ENCODE measurements at places on chromosomes 1 and 21. TPM values are rescaled to one million over a fixed set of nuclear protein-coding genes. Genes with fewer than 3 reads are reported as not detected.

The TMPRSS15 gene
- total RNA-seq, result not detected

DNA sequence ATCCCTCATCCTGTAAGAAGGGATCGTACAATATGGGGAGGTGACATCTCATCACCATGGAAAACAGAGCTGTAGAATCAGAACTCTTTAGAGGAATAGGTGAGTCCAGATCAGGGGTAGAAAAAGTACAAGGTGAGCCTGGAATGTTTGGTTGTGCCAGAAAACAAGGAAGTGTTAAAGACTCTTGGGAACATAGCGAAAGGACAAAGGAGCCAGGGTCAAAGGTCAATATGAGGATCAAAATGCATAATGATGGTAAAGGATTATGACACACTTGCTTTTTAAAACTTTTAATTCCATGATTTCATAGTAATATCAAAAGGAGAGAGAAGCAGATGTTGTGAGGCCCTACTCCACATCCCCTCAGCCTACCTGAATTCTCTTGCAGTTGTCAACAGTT is 19.2 kb upstream of the TRIM33 start:
- no peak for DNase-seq

- peak; percentile 52 for DNase-seq
Measured at GRCh38 chr1:27045973-27046558, 33.4 kb upstream of the TENT5B start.

GRCh38 chr1:226541631-226542622 is 6.6 kb upstream of the STUM start:
- no peak for DNase-seq

GRCh38 chr1:165927169-165927568 is 99.8 kb downstream of the UCK2 start:
- DNase-seq, result no peak
